ENCODE measurements at places on chromosomes 16 and 17. TPM values are rescaled to one million over a fixed set of nuclear protein-coding genes. Genes with fewer than 3 reads are reported as not detected.

Gene NUPR1
- total RNA-seq: 46.0 TPM

Gene TVP23A
- total RNA-seq: not detected

DNA sequence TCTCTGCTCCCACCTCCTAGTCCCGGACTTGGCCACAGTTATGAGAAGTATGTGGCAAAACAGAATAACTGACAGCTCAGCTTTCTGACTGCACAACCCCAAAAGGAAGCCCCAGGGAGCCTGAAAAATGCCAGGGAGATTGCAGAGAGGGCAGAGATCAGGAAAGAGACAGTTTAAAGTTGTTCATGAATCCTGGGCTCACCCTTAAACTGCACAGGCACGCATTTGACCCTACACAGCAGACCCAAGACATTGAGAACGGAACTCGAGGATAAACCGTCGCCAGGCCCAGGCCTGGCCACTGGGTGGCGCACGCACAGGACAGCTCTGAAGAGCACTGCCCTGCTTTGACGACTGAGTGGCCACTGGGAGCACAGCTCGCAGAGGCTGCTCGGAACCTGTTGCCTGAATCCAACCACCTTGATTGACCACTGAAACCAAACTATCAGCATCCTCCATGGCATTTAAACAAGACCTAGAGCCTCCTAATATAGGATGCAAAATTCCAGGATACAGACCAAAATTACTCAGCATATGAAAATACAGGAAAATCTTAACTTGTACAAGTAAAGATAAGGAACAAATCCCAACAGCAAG, 114.0 kb downstream of the C16orf95 start:
- DNase-seq: peak; percentile 60

GRCh38 chr16:11417487-11417886, 72.2 kb downstream of the RMI2 start:
- no peak for DNase-seq

GRCh38 chr16:81350306-81350615, 35.5 kb downstream of the GAN start:
- no peak for DNase-seq

GRCh38 chr16:6643080-6643686, 689.5 kb upstream of the RBFOX1 start:
- no peak for DNase-seq

DNA sequence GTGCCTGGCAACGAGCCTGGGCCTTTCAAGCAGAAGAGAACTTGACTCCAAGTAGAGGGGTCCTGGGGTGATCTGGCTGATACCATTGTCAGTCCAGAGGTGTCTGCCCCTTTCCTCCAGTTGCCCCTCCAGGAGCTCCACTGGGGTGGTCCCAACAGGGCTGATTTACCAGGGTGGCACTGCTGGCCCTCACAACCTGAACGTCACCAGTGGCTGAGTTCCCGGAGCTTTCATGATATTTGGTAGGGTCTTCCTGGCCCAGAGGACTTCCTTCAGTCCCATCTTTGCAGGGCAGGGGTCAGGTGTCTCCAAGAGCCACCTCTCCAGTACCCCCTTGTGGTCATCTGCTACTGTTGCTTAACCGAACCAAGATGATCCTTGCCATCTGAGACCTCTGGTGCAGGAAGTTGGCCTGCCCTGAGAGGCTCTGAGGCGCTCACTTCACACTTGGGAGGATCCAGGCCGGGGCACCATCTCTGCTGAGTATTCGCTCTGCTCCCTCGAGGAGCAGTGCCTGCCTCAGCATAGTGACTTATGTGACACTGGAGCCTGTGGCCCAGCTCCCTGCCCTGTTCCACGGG, 3.5 kb downstream of the LIMD2 start:
- no peak for DNase-seq

GRCh38 chr16:88315543-88316105, 67.1 kb upstream of the ZNF469 start:
- DNase-seq: peak; percentile 57

Gene AOC2
- total RNA-seq: 0.87 TPM

GRCh38 chr16:8720080-8720966, 45.9 kb downstream of the ABAT start:
- DNase-seq: no peak

GRCh38 chr17:41211845-41212466, 14.5 kb upstream of the KRTAP9-2 start:
- no peak for DNase-seq

DNA sequence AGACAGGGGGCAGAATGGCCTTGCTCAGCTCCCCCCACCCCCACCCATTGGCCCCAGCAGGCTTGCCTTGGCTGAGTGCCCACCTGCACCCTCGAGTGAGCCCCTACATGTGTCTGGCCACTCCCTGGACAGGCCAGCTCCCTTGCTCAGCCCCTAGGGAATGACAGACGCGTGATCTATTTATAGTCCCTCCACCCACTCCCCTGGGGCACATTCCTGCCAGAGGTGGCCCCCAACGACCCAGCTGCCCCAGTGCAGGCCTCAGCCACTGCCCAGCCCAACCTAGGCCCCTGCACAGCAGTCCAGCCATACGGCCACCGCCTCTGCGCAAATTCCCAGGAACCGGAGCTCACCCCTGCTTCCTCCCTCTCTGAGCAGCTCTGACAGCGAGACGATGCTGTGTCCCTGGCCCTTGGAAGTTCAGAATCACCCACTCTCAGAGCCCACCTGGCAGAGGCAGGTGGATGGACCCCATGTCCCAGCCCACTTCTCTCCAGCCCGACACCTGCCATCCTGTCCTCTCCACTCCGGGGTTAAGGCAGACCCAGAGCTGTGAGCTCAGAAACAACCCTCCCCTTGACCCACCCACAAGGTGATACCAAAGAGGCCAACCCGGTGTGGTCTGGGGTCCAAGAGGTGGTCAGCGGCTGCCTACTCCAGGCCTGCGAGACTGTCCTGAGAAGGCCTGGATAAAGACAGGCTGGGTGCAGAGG, 11.5 kb upstream of the P2RX1 start:
- DNase-seq: no peak

DNA sequence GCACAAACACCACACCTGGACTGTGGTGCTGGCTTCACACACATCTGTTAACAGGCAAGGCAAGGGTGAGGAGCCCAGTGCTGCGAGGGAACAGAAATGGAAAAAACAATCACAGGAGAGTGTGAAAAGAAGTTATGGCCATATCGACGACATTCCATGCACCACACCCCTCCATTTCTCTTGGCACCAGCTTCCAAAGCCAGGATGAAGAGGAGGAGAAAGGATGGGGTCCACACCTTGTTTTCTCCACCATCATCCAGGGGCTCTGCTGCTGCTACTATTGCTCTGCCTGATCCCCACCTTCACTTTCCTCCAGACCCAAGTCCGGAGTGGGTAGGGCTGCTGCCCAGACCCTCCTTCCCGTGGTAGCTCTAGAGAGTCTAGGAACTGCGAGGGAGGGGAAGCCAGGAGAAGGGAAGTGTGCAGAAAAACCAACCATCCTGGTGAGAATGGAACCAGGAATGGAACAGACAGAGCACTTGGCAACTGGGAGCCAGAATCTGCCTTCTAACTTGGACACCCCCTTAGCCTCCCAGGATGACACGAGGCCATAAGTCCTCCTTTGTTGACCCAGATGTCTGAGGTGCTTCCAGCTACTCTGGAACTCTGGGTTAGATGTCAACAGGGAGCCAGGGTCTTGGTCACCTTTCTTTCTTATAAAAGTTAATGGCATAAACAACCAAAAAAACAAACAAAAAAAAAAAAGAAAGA, 1.2 kb upstream of the PROCA1 start:
- DNase-seq: no peak

Gene OR2C1
- not detected for total RNA-seq

Gene BCAR1
- total RNA-seq: 75.8 TPM

Gene SLC22A31
- total RNA-seq: not detected

DNA sequence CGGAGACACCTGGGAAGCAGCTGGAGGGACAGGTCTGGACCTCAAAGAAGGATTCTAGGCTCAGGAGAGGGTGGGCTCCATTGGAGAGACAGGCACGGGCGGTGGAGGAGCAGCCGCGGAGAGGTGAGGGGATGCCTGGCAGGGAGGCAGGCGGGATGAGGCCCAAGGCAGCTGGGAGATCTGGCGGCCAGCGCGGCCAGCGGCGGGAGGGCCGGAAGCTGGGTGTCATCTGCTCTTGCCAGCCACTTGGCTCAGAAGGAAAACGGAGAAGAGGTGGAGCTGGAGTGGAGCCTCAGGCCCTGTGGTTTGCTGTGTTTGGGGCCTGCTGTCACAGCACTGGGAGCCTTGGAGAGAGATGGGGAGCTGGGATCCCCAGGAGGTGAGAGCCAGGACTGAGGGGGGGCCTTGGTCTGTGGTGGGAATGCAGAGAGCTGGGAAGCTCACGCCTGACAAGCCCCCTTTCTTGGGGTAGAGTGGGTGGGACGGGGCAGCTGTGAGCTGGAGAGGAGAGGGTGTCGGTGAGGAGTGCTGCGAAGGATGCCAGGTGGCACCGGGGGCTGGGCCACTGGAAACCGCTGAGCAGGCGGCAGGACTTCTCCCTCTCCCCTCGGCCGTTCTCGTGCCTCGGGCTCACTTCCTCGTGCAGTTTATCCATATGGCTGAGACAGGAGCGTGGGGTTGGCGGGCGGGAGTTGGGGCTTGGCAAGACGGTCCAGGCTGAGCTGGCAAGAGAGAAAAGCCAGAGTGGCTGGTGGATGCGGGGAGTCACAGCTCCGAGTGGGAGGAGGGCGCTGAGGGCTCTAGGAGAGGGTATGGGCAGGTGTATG, 8.0 kb downstream of the TBC1D24 start:
- DNase-seq: peak; percentile 87

GRCh38 chr16:11673091-11674000, 5.1 kb downstream of the SNN start:
- no peak for DNase-seq

Gene TLCD3A
- 2.8 TPM for total RNA-seq

DNA sequence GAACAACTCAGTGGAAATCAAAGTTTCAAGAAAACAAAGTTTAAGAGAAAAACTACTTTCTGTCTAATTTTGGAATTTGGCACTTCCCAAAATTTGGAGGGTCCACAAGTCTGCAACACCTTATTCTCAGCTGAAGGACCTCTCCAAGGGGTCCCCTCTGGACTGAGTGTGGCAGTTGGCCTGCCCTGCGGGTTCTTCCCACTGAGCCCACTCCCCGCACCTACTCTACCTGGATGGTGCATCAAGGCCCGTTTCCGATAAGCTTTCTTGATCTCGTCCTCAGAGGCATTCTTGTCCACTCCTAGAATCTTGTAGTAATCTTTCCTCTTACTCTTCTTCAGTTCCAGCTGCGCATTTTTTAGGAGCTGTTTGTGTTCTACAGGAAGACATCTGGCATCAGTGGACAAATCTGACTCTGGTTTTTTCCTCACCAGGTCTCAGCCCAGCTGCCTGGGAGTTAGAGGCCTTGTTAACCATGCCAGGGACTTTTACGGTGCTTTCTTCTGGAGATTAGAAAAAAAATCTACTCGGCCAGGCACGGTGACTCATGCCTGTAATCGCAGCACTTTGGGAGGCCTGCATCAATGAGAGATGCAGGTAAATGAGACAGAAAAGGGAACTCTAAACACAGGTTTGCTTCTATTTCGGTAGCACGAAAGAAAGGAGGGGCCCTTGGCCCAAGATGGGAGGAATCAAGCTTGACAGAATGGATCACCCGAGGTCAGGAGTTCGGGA, 15.6 kb downstream of the CNP start:
- no peak for DNase-seq

Gene COPZ2
- total RNA-seq: 64.1 TPM

DNA sequence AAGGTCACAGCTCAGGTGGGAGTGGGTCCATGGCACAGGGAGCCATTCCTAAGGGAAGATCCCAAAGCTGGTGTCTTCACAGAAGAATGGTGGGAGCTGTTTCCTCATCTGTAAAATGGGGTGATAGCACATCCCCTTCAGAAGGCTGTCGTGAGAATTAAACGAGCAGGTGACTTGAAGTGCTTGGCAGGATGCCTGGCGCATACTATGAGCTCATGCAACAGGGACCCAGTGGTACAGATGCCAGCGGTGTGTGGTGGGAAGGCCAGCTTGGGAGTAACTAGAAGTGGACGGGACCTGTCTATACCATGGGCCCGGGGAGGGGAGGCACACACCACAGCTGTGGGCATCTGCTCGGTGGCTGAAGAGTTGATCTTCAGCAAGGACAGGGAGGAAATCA, 189.3 kb upstream of the TNRC6C start:
- DNase-seq: no peak

DNA sequence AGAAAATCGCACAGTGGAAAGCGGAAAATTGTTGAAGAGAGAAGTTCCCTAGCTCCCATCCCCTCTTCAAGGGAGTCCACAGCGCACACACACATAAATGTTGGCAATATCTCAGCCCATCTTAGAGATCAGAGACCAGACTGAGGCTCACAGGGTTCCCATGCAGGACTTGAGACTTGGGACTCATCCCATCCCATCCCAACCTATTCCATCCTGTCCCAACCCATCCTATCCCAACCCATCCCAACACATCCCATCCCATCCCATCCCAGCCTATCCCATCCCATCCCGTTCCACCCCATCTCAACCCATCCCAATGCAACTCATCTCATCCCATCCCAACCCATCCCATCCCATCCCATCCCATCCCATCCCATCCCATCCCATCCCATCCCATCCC, 29.6 kb downstream of the GSG1L start:
- no peak for DNase-seq

GRCh38 chr17:8073627-8074484, 13.7 kb downstream of the ALOX12B start:
- peak; percentile 87 for DNase-seq

- DNase-seq: no peak
These were observed 333.8 kb downstream of the SNX29 start for GRCh38 chr16:12310286-12310685.

Gene CCL14
- total RNA-seq: 12.7 TPM

- DNase-seq: peak; percentile 57
These were observed 216.9 kb upstream of the GSE1 start for GRCh38 chr16:85395913-85396878.

GRCh38 chr17:5813357-5813756, 229.0 kb upstream of the NLRP1 start:
- no peak for DNase-seq

- DNase-seq: no peak
These were observed 21.8 kb downstream of the ACSM1 start for GRCh38 chr16:20675488-20676267.

DNA sequence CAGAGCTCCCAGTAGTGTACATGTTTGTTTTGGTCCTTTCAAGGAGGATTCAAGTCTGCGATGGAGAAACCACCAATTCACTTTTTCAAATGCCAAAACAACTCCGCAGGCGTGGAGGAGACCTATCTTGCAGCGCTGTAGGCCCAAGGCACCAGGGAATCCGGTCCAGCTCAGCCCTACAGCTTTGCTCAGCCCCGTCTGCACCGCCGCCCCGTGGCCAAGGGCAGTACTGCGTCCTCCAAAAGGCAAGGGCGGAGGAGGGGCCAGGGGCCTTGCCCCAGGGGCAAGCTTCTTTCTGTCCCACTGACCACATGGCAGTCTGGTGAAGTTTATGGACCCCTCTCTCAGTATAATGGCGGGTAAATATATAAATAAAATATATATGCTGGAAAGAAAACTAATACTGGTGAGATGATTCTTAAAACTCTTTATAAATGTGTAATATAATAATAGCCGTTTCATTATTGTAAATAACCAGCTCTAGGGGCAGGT, 709 bp upstream of the CD300LG start:
- peak; percentile 92 for DNase-seq

Measured in psoas muscle (tissue), 8 donors.